AG08395 (cell line): ENCODE measurements at places on chromosomes 4 and X.
A peak's percentile ranks its signal among the peaks of the same experiment; 100 is the strongest.

DNA sequence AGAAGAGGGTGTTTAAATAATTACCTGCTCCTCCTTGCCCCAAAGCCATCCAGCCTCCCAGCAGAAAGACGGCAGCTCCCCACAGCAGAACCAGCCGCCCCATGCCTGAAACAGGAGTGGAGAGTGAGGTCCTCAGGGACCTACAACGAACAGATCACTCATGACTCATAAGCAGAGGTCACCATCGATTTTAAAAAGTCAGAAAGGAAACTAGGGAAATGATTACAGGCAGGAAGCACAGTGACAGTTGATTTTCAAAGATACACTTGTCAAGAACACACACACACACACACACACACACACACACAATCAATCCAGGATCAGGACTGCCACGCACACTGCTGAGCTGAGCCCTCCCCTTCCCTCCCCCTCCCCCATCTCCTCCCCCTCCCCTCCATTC is at the start of gene CRLF2:
CRLF2 (minus strand) TSS at position 118 of the 400 bp plus-strand sequence; CDS start at position 103, 15 bp downstream.
- no peak for DNase-seq

DNA sequence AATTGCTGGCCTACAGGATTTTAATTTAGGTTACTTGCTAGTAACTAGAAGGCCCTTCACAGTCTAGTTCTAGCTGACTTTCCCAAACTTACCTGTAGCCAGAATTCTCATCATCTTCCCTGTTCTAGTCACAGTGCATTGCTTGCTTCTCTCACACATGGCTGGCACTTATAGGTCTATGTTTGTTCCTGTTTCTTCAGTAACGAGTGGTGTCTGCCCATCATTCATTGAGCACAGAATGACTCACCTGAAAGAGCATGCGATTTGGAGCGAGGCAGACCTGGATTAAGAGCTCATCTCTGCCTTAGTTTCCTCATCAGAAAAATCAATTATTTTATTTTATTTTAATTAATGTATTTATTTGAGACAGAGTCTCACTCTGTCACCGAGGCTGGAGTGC is 201.7 kb upstream of the ANK2 start:
- no peak for DNase-seq

DNA sequence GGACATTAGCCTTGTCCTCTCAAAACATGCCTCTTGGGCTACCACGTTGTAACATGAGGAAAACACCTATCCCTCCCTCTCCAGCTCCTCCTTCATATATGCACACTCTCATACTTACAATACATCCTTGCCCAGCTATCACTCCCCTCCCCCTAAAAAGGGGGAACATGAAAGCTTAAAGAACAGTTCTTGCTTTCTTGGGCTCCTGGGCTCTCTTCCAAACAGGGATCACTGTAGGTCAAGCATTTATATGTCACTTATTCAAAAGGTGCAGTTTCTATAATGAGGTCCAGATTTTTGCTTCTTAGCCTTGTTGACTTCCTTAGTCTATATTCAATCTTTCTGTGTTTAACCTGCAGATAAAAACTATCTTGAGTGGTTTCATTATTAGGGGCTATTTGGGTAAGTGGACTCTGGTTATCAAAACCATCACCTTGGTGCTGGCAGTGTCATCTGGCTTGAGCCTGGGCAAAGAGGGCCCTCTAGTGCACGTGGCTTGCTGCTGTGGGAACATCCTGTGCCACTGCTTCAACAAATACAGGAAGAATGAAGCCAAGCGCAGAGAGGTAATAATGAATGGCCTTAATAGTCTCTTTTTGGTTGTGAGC is 119.4 kb downstream of the AKAP4 start:
- no peak for DNase-seq

DNA sequence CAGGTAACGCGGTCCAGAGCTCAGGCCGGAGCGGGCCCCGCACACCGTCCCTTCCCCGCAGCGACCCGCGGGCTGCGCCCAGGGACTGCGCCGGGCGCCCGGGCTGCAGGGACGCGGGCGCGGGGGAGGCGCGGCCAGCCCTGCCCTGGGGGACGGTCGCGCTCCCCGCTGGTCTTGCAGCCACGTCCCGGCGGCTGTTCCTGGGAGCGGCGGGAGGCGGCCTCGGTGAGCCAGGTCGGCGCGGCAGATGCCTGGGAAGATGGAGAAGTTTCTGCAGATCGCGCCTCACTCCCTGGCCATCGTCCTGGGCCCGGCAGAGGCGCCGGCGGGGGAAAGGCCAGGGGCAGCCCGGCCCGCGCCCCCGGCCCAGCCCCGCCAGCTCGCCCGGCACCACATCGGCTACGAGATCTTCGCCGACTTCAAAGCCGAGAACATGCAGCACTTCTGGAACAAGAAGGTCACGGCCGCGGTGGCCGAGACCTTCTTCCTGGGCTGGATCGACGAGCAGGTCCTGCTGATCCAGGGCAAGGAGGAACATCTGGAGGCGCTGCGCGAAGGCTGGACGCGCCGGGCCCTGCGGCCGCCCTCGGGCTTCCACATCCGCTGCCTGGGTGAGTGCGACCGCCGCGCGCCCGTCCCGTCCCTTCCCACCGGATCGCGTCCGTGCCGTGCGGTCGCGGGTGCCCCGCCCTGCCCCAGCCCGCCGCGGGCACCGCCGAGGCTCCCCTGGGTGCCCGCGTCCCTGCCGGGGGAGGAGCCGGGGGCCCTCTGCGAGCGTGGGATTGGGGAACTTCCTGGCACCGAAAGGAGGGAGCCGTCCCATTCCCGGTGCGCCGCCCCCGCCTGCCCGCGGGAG is 107.4 kb upstream of the STOX2 start:
- DNase-seq, result peak; percentile 6

DNA sequence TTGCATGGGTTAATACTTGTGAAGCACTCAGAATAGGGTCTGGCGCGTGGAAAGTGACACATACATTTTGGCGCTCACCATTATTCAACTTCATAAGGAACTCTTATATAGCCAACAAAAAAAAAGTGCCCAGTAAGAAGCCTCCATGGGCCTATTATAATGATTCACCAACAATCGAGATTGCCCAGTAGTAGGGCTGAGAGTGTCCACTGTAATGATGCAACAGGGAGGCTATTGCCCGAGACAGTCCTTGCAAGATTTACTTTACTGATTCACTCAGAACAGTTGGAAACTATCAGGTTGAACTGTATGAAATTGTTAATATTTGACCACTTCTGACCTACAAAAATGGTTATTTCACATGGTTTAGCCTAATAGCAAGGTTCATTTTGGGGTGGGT is 86.0 kb downstream of the PJA1 start:
- DNase-seq, result no peak

DNA sequence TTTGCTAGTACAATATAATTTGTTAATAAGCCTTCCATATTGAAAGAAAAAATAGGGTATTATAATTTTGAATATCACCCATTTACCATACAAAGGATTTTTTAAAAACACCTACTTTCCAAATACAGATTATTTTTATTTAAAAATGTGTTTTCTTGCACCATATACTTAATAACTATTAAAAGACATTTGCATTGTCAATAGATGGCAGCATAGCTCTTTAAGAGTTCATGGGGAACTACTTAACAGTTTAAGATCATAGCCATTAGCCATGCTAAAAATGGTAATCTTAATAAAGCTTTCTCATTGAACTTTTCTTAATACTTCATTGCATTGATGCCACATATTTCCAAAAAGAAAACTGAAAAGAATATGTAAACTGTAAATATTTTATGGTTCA is 1995.9 kb downstream of the C4orf33 start:
- no peak for DNase-seq

DNA sequence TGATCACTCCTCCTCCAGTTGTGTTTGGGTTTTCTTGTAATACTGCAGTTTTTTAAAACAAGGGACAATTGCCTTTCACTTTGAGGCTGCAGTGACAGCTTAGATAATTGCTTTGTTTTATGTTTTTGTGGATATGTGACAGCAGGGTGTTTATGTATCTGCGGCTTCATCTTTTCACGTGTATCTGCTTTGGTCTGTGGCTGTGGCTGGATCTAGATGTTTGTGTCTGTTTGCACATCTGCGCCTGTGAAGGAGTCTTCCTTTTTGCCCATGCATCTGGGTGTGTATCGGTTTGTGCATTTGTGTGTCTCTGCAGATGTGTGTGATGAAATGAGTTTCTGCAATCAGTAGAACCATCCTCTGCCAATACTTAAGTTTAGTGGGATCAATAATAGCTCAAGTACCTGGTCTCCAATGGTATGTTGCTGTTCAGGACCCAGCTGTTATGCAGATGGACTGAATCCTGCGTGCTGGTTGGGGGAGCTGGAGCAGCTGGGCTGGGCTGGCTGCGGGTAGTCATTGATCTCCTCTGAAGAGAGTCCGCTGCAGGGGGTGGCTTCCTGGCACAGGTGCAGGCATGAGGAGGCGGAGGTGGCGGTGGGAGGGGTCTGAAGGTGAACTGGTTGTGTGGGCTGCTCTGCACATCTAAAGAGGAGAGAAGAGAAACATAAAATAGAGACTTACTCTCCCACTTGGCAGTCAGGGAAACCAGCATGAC is 390.3 kb downstream of the SH2D1A start:
- no peak for DNase-seq

DNA sequence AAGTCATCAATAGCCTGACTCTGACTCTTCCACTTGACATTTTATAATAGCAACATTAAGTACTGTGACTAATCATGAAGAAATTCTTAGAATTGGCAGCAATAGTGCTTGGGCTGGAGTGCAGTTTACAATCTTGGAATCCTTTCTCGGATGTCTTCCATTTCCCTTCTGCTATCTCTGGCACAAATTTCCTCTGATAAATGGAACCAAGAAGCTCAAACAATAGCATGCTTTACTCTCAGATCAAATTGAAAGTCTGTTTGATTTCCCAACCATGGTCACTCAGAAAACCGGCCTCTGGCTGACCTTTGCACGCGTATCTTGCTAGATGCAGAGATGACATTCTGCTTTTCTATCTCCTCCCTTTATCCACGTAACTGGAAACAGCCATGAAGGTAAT is 99.0 kb upstream of the SPANXC start:
- peak; percentile 35 for DNase-seq

GRCh38 chr4:112865443-112865842 is 184.0 kb upstream of the ANK2 start:
- peak; percentile 15 for DNase-seq

- DNase-seq, result no peak
Measured at GRCh38 chr4:53863736-53864365, 200.6 kb downstream of the CHIC2 start.

DNA sequence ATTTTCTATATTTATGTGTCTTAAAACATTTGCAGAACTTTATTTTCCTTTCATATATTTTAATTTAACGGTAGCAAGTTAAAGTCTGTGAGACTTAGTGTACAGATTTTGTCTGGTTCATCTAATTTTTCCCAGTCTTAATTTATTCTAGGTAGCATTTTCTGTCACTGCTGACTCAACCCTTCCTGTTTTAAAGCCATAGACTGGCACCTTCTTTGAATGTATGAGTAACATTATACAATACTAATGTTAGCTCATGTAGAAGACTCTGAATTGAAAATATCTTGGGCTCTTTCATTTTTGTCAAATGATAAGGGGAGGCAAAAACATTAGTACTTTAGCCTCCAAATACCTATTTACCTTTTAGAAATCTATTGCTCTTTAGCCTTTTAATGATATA is 43.6 kb downstream of the BLTP1 start:
- DNase-seq, result no peak

- DNase-seq, result peak; percentile 64
Measured at GRCh38 chrX:24341795-24342194, 18.6 kb upstream of the SUPT20HL1 start.

GRCh38 chrX:48901069-48901468 is 3.3 kb downstream of the PQBP1 start:
- no peak for DNase-seq

- no peak for DNase-seq
Measured at GRCh38 chr4:122632396-122633143, 11.7 kb upstream of the IL21 start.

DNA sequence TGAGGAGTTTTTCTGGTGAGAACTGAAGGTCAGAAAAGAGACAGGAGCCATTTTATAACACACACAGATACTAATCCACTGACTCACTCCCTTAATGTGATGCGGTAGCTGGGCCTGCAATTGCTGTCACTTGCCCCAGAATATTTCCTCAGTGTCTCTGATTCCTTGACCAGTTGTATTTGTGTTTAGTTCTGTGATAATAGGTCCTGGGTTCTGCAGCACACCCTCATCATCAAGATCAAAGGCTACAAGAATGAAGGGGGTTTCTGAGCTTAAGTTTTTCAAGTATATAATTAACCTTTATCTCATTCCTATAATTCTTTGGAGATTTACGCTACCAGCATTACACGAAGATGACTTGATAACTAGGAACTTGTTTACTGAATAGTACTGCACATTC is 576.5 kb upstream of the CPXCR1 start:
- no peak for DNase-seq

GRCh38 chrX:13898083-13898482 is 81.2 kb upstream of the GPM6B start:
- no peak for DNase-seq

DNA sequence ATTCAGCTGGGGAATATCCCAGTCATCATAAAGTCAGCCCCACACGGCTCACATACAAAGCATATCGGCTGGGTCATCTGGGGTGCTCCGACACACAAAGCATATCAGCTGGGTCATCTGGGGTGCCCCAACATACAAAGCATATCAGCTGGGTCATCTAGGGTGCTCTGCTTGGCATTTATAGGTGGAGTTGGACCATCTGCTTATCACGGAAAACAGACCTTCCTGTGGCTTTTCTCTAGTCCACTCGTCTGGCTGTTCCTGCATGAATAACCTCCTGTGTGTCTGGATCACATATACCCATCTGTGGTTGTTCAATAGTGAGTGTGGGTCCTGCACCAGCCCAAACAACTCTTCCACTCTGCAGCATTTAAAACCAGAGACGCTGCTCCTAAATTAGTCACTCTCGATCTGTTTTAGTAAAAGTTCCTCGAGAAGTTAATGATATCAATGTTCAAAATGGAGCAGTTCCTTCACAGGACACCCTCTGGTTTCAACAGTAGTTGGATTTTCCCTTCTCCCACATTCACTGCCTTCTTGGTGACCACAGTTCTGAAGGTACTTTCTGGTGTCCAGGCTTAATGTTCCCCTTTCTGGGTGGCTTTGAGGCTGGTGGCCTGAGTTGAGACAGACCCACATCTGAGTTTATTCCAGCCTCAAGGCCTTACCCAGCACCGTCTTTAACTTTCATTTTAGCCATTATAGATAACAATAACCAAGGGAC is 70.0 kb upstream of the FRG1 start:
- DNase-seq, result no peak

GRCh38 chrX:29471829-29472228 is 743.5 kb upstream of the MAGEB2 start:
- DNase-seq, result no peak

- DNase-seq, result no peak
Measured at GRCh38 chr4:140258476-140258875, 104.5 kb upstream of the MAML3 start.
